ENCODE measurements at places on chromosomes 3 and 15. TPM values are rescaled to one million over a fixed set of nuclear protein-coding genes. Genes with fewer than 3 reads are reported as not detected.
A peak's percentile ranks its signal among the peaks of the same experiment; 100 is the strongest.

DNA sequence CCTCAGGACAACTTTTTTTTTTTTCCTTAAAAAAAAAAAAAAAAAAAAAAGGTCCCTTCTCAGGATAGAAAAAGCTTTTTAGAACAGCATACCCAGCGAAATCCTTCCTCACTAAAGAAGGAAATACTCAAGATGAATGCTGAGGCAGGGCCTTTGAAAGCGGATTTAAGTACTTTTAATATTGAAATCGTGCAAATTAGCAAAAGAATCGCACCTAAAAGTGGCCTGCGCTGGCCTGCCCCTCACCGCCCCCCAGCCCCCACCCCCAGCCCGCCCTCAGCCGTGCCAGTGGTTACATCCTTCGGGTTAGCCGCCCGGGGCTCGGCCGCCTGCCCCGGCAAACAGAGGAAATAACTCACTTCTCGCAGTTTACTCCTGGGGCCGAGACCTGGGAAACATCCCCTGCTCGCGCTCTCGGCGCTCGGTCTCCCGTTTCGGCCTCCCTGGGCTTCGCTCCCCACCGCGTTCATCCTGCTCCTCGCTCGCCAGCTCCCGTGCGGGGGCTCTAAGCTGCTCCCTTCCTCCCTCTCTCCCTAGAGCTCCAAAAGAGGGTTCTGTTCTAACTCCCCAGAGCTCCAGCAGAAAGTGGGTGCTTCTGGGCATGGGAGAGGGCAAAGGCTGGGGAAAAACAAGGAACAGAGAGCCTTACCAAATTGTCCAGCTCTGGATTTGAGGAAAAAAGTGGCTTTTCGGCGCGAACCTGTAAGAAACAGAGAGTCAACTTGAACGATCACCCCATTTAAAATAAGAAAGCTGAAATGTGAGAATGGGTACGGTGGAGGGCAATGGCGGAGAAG is 5.2 kb downstream of the MEIS2 start:
- DNase-seq: peak; percentile 20

The GOLGA8O gene
- total RNA-seq: 0.89 TPM

GRCh38 chr15:31034152-31034551 is 42.7 kb upstream of the MTMR10 start:
- DNase-seq: no peak

DNA sequence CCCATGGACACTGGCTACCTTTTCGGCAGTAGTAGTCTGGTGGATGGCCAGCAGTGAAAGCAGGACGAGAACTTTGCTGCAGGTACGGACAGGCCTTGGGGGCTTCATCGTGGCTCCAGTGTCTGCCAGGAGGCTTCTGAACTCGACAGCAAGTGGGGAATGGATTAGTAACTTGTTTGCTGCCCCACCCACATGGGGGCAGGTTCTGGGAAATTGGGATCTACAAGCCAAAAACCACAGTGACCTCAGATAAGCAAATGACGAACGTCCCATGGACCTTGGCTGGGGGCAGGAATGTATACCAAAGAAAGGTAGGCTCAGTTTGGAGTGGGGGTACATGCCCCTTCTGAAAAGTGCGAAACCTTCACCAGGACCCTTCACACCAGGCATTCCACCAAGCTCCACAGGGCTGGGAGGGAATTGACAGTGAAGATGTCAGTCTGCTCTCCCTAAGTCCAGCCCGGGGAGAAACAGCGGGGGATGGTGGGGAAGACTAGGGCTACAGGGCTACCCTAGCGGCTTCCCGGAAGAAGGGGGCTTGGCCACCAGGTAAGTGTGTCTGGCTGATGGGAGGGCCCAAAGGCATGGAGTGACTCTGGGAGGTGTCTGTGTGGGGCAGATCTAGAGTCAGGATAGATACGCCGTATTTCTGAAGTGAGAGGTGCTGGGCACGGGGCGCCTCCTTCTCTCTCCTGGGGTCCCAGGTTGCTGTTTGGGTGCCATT is at the start of gene ITIH4:
Gene ITIH4 (minus strand): TSS at position 138 of the 724 bp plus-strand sequence. CDS start 30 bp downstream, at position 108.
- no peak for DNase-seq

- DNase-seq: no peak
Observed at GRCh38 chr3:187242900-187243299, 45.6 kb downstream of the RTP1 start.

DNA sequence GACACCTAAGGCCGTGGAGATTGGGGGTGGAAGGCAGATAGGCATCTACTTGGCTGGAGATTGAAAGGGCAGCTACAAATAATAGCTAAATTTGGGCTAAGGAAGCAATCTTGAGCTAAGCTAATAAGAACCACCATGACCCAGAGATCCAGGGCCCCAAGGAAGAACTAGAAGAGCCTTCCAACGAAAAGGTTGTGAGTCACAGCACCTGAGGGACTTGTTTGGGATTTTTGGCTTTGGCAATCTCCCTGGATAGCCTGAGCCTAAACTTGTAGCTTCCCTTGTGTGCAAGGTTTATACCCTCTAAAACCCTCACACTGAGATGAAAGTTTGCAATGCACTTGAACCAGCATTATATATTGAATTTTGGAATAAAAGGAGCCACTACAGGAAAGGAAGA is 364.0 kb upstream of the IL12A start:
- DNase-seq: no peak

GRCh38 chr15:29945943-29946596 is 123.8 kb upstream of the TJP1 start:
- DNase-seq: no peak

- no peak for DNase-seq
Observed at GRCh38 chr3:116863822-116864589, 154.4 kb downstream of the TUSC7 start.

The CYP8B1 gene
- not detected for total RNA-seq

All from right cardiac atrium (tissue), 5 donors.